Effector memory CD4-positive, alpha-beta T cell (primary cell): ENCODE measurements at places on chromosomes 7 and 10.

GRCh38 chr7:70778585-70778984 lies 353.4 kb upstream of the GALNT17 start:
- DNase-seq: no peak

- DNase-seq: no peak
Observed at GRCh38 chr10:59877191-59877671, 29.1 kb downstream of the CCDC6 start.

DNA sequence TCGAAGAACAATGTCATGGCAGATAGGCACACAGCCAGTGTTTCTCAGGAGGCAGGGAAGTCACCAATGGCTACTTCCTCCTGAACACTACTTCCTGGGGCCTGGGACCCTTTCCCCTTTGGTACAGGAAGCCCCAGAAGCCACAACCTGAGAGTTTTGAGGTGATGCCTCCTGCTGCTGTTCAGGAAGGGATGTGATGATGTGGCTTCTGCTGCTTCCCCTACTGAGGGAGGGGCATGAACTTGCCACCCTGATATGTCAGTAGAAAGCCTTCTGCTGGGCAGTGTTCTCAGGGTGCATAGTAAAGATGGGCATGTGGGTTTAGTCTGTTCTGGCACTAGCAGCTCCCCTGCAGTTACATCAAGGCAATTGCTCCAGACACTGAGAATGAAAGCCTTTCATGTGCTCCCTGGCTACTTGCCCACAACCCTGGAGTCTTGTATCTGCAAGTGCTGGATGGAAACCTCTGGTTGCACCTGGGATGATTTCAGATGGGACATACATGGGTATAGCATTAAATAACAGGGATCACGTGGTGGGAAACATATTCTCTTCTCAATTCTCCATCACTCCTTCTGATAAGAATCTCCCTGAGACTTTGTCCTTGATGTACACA lies 69.3 kb downstream of the ADRA2A start:
- no peak for DNase-seq

GRCh38 chr7:132672200-132672990 lies 96.1 kb upstream of the PLXNA4 start:
- no peak for DNase-seq
